ENCODE measurements at places on chromosomes 5 and 9.

DNA sequence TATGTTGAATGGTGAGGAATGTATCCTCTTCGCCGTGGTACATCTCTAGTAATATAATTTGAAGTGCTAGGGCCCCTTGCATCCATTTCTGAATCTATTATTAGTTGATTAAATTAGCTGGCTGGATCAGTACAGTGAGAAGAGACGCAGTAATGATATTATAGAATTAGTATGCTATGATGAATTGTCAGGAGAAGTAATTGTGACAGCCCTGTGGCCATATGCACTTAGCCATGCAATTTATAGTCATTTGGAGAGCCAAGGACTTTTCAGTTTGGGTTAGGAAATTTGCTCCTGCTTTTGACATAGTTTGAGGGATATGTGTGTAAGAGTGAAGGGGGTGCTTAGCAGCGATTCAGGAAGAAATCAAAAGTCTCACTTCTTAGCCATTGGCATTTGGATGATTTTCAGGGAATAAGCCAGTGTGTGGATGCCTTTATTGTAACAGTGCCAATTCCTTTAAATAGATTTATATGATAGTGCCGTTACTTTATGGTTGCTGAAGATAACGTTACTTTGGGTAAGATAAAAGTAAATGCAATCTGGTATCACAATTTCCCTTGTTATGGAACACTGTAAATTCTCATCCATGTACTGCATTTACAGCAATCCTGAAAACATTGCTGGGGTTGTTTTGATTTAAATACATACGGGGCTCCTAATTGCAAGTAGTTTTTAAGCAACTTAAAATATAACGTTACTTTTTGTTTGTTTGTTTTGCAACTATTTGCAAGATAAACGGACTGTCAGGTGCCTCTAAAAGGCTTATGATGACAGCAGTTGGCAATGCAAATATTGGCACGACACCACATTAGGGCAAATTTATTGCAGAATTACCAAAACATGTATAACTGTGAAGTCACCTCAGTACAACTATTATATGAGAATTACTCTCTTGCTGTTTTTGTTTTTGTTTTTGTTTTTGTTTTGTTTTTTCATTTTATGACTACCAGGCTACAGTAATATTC is 875.4 kb upstream of the WWC1 start:
- no peak for DNase-seq

DNA sequence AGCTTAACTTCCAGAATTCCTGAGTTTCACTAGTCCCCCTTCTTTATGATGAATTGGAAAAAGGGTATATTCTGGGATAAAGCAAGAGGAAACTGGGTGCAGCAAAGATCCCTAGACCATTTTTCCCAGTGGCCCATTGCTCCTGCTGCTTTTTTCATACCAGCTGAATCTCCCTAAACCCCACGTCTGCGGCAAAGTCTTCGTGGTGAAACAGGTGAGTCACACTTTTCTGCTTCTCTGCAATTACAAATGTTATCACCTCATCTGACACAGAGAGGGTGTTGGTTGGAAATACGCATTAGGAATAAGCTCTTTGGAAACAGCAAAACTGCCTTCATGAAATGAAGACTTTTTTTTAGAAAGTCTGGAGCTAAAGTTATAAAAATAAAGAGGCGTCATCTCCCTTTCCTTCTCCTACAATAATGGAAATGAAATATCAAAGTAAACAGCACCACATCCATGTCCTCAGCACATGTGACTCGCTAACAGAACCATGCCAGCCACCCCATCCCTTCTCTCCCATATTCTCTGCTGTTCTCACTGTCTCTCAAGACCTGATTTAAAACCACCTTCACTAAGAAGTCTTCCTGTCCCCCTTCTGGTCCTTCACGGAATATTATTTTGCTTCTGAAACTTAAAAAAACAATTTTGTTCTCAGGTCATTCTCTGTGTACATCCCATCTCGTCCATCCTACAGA is 39.5 kb upstream of the GLRX start:
- DNase-seq, result no peak

GRCh38 chr5:120465436-120465961 is 1.4 kb downstream of the PRR16 start:
- DNase-seq, result no peak

- DNase-seq, result no peak
These were observed 60.0 kb downstream of the DMAC1 start for GRCh38 chr9:7739595-7739994.

GRCh38 chr9:134216449-134216951 is 52.1 kb upstream of the RNU6ATAC start:
- no peak for DNase-seq

- DNase-seq, result no peak
These were observed 22.5 kb upstream of the ADAMTSL1 start for GRCh38 chr9:18451406-18451805.

- DNase-seq, result no peak
These were observed 31.4 kb downstream of the ANKRD33B start for GRCh38 chr5:10595293-10595671.

DNA sequence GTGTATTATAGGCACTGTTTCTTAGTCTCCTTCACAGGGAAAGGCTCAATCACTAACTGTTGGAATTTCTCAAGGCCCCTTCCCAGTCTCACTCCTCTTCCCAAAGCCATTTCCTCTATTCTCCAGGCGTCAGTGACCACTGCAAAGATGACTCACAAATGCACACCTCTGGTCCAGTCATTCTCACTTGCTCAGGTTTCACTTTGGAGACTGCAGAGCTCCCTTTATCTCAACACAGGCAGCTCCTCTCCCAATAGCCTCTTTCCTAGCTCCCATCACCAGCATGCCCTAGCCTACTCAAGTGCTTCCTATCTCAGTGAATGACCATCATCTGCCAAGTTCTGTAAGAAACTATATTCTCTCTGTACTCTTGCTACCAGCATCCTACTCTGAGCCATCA is 323.6 kb downstream of the NTRK2 start:
- no peak for DNase-seq

GRCh38 chr9:106772523-106773290 is 90.3 kb upstream of the ZNF462 start:
- DNase-seq, result no peak

GRCh38 chr9:98359569-98359968 is 104.1 kb upstream of the TBC1D2 start:
- no peak for DNase-seq

GRCh38 chr9:70398145-70398556 is 16.3 kb downstream of the KLF9 start:
- DNase-seq, result no peak

DNA sequence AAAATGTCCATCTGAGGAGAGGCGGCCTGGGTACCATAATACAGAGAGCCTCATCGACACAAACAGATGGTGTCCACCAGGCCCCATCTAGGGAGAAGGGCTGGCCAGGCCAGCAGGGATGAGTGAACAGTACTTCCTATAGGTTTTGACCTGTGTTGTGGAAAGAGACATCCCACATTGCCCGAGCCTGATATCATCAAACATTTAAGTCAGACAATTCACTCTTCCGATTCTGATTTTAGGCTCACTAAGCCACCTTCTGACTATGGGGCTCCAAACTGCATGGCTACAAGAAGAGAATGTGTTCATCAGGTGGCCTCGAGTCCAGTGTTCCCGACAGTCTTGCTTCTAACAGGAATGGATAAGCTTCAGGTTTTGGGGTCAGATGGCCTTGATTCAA is 38.9 kb downstream of the SLC22A5 start:
- DNase-seq, result no peak
